BJ (cell line): ENCODE measurements at places on chromosomes 7 and 10.

DNA sequence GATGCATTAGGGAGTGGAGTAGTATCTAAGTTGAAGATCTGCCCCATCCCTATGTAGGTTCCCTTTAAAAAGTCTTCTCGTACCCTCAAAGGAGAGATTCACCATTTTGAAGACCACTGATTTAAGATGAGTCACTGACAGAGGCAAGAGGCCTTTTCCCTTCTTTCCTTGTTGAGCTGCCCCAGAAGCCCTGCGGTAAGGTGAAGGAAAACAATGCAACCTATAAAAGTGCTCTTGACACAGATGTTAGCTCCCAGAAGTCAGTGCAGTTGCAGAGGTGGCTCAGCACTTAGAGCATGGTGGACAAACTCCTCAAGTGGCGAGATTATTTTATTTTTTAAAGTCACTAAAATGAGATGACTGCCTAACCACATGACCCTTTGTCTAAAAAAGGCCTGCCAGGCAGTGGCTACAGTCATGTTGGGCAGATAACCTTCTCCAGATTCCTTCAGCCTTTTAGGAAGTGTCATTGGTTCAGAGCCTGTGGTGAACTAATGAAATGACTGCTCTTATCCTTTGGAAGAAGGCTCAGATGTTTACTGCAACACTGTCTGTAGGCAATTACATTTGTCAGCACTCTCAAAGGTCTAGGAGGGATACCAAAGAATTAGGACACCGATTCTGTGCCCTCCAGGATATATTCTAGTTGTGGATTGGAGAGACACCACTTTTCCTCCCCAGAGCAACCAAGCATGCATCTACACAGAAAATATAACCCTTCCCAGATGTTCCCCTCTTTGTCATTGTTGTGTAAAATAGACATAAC, 88.7 kb downstream of the ARID5B start:
- DNase-seq: no peak

- no peak for DNase-seq
Observed at GRCh38 chr7:101104799-101105198, 19.5 kb downstream of the TRIM56 start.

GRCh38 chr7:2601065-2601464, 30.7 kb upstream of the TTYH3 start:
- DNase-seq: no peak

DNA sequence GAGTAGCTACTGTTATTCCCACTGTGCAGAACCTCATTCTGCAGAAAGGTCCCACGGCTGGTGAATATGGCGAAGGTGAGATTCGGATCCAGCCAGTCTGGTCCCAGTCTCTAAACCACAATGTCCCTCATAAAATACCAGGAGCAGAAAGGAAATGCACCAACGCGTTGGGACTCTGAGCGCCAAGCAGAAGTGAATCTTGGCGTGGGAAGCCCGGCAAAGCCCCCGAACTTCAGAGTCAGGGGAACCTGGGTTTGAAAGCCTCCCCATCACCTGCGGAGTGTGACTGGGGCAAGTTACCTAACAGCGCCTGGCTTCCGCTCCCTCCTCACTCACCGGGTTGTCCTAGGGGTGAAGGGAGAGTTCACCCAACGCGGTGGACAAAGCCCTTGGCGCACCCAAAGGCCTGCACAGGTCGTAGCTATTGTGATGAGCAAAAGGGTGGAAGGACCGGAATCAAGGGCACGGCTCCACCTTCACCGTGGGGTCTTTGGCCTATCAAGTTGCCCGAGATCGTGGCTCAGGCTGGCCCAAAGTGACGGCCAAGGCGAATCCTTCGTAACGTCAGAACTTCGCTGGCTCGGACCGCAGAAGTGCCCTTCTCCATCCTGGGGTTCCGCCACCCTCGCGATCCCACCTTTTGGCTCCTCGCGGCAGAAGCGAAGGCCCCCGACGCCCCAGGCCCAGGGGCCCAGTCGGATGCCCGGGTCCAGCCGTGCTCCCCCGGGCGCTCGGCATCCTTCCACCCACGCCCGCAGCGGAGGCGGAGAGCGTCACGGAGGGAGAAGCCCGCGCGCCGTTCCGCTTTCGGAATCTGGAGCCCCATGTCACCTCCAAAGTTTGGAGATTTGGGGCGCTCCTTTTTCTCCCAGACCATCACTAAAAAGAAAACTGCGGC, 811 bp downstream of the RGS10 start:
- no peak for DNase-seq

- no peak for DNase-seq
Observed at GRCh38 chr10:78473006-78473405, 439.3 kb downstream of the RPS24 start.

DNA sequence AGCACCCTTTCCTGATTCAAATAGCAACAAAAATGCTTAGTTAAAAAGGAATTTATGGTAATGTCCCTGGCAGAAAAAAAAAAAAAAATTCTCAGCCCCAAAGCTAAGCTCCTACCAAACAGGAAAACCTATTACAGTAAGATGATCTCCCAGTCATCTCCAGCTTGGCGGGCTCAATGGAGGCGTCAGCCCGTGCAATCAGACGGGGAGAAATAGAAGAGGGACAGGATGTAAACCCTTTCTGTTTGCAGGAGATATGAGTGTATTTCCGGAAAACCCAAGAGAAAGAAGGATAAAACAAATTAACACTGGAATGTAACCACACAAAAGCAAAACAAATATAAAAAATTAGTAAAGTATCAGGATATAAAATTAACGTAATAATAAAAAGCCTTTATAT, 242.8 kb downstream of the TCERG1L start:
- no peak for DNase-seq

GRCh38 chr10:124738441-124738840, 5.7 kb downstream of the FAM53B start:
- DNase-seq: no peak
